Activated CD4-positive, alpha-beta T cell treated with anti-CD3 and anti-CD28 coated beads, Interleukin-2, amount 50 U/mL, for 16 hours (primary cell): ENCODE measurements at places on chromosomes 7 and 10.
A peak's percentile ranks its signal among the peaks of the same experiment; 100 is the strongest.

DNA sequence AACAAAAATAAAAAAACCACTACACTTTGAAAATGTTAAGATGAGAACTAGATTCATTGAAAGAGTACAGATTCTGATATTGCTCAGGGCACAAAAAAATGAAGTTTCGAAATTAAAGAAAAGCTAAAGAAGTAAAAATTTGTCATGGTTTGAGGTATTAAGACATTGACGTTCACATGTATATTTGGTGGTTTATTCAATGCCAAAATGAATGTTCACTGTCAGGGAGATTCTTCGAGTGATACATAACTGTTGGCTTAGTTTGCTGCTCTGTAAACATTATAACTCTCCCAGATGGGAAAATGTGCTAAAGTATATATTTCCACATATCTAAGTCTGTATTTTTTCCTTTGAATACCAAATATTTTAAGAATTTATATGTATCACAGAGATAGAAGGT lies 345.0 kb downstream of the SEMA3D start:
- DNase-seq, result no peak

DNA sequence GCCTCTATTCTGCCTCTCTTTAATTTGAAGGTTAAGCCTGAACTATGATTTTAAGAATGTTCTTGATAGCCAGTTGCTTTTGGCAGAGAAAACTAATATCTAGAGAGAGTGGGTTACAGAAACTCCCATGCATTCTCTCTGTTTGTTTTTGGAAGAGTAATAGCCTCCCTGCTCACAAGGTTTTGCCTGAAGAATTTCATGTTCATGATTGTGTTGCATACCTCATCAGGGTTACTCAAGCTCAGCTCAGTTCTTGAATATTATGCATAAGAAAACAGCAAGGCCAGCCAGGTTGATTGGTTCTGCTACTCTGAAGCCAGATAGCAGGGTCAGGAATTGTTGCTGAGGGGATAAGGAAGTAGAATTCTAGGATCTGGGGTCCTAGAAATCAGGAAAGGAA lies 137.4 kb downstream of the MDFIC start:
- DNase-seq, result no peak

GRCh38 chr7:131173145-131173890 lies 154.4 kb upstream of the MKLN1 start:
- DNase-seq, result no peak

DNA sequence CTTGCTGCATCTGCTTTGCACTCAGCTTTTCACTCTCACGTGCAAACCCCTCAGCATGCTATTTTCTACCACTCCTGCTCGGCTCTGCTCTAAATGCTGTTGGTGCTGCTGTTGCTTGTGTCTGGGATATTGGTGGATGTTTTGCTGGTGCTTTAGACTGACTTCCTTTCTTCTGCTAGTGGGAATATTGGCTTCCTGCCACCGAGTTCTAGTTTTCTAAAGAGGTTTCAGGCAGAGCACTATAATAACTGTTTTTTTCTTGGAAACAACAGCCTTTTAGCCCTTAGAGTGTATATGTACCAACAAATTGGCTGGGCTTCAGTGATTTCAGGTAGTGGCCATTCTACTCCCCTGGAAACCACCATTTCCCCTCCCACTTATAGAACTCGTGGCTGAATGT lies 27.8 kb downstream of the TMEM236 start:
- no peak for DNase-seq

DNA sequence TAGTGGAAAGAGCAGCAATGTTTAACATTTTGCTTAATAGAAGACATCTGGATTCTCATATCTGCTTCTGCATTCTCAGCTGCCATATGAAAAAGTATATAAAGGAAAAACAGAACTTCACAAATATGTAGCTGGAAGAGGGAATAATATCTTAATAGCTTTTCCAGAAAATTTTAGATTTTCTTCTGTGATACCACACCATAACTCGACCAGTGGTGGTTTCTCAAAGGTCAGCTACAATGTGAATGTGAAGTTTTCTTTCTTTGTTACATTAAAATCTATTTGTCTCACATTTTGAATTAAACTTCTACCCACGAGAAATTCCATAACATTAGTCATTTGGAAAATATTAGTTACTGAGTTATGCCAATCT lies 339.8 kb downstream of the PARD3 start:
- no peak for DNase-seq

GRCh38 chr10:114508376-114508775 lies 104.1 kb upstream of the AFAP1L2 start:
- no peak for DNase-seq

DNA sequence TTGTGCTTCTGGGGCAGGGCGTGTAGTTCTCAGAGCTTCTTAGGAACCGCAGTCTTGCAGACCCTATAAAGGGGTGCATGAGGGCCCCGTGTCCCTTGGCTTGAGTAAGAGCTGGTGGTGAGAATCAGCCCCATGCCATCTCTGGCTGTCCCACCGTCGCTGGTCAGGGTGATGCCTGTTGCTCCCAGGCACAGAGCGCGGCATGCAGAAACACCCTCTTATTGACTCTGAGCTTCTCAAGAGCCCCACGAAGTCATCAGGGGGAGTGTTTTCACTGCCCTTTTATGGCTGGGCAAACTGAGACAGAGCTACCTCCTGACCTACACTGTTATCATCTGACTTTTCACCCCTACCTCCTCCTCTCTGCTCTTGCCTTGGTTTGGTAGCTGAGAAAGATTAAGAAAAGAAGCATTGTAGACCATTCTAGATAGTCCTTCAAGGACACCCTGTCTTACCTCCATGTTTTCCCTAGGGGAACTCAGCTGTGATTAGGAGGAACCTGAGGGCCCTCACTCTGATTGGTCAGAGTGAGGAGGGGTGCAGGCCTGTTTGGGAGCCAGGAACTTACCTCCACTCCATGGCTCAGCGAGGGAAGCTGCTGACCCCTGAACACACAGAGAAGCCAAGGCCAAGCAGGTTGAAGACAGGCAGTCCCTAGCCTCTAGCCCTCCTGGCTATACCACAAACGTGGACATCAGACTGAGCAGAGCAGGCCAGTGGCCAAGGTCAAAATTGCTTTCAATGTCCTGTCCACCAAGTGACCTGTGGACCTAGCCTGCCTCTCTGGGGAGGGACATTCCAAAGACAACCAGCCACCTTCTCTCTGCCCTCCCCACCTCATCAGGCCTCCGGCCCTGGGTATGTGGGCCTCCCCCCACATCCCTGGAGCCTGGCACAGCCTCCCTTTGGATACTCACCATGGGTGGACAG lies 17.6 kb downstream of the UNC5B start:
- DNase-seq, result no peak

- peak; percentile 3 for DNase-seq
Measured at GRCh38 chr10:5014936-5015335, 11.3 kb upstream of the AKR1C2 start.

GRCh38 chr7:146961617-146962016 lies 845.0 kb downstream of the CNTNAP2 start:
- DNase-seq, result no peak

GRCh38 chr10:12540341-12540781 lies 191.0 kb downstream of the CAMK1D start:
- peak; percentile 21 for DNase-seq

- DNase-seq, result no peak
Measured at GRCh38 chr10:47206449-47207280, 93.3 kb upstream of the GDF10 start.

GRCh38 chr10:10830293-10830986 lies 187.2 kb upstream of the CELF2 start:
- DNase-seq, result no peak

- no peak for DNase-seq
Measured at GRCh38 chr10:80476685-80477084, 22.6 kb downstream of the TSPAN14 start.

GRCh38 chr10:97836446-97836845 lies 13.2 kb upstream of the GOLGA7B start:
- no peak for DNase-seq

- no peak for DNase-seq
Measured at GRCh38 chr10:2772135-2772534, 295.2 kb upstream of the PFKP start.

DNA sequence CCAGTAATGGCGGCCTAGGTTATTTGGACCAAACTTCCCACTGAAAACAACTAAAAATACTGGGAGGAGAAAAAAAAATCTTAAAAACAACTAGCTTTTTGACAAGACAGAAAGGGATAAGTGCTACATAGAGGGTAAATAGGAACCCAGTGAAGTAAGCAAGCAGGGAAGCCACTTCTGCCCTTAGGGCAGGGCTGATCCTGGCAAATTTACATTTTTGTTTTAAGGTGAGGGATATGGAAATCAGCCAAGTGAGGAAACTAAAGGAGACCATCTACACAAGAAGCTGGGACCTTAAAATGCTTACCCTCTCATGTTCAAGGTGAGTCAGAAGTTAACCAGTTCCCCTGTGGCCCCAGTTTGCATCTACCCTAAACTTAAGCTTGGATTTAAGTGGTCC lies 46.5 kb upstream of the CYCS start:
- DNase-seq, result no peak

GRCh38 chr7:750111-750905 lies 23.2 kb upstream of the PRKAR1B start:
- no peak for DNase-seq

DNA sequence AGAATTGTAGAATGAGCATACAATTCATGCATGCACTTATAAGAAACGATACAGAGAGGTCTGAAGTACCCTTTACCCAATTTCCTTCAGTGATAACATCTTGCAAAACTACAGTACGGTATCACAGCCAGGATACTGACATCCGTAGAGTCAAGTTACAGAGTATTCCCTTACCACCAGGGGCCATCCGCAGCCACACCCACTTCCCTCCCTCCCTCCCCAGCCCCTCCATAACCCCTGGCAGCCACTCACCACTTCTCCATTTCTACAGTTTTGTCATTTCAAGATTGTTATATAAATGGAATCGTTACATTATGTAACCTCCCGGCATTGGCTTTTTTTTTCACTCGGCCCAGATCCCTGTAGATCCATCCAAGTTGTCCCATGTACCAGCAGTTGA lies 113.6 kb upstream of the RET start:
- DNase-seq, result no peak

GRCh38 chr7:153109566-153109965 lies 350.0 kb downstream of the ACTR3B start:
- DNase-seq, result no peak

GRCh38 chr7:44961844-44962482 lies 16.9 kb downstream of the MYO1G start:
- no peak for DNase-seq

- DNase-seq, result no peak
Measured at GRCh38 chr7:116730097-116731022, 58.4 kb downstream of the MET start.
